ENCODE measurements at places on chromosomes 16 and 17.

DNA sequence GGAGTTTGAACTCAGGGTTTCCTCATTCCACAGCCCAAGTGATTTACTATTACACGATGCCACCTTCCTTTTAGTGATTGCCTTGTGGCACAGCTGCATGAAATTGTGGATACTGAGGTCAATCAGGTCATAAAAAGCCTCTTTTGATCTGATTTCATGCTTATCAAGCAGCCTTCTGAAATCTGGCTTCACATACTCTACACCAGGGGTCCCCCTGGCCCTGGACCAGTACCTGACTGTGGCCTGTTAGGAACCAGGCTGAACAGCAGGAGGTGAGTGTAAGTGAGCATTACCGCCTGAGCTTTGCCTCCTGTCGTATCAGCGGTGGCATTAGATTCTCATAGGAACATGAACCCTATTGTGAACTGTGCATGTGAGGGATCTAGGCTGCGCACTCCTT, 13.8 kb downstream of the SLFN5 start:
- DNase-seq: no peak

- DNase-seq: no peak
These were observed 1.3 kb downstream of the ATF7IP2 start for GRCh38 chr16:10387188-10387617.

- no peak for DNase-seq
These were observed 30.4 kb downstream of the RPH3AL start for GRCh38 chr17:322006-322780.

- no peak for DNase-seq
These were observed 485 bp upstream of the GDPD3 start for GRCh38 chr16:30113711-30114333.

- DNase-seq: no peak
These were observed 7.9 kb upstream of the KCNJ16 start for GRCh38 chr17:70067134-70067533.

- no peak for DNase-seq
These were observed 14.2 kb downstream of the SLX4 start for GRCh38 chr16:3597226-3597625.

- no peak for DNase-seq
These were observed 215.1 kb downstream of the TMEM114 start for GRCh38 chr16:8375232-8375587.

DNA sequence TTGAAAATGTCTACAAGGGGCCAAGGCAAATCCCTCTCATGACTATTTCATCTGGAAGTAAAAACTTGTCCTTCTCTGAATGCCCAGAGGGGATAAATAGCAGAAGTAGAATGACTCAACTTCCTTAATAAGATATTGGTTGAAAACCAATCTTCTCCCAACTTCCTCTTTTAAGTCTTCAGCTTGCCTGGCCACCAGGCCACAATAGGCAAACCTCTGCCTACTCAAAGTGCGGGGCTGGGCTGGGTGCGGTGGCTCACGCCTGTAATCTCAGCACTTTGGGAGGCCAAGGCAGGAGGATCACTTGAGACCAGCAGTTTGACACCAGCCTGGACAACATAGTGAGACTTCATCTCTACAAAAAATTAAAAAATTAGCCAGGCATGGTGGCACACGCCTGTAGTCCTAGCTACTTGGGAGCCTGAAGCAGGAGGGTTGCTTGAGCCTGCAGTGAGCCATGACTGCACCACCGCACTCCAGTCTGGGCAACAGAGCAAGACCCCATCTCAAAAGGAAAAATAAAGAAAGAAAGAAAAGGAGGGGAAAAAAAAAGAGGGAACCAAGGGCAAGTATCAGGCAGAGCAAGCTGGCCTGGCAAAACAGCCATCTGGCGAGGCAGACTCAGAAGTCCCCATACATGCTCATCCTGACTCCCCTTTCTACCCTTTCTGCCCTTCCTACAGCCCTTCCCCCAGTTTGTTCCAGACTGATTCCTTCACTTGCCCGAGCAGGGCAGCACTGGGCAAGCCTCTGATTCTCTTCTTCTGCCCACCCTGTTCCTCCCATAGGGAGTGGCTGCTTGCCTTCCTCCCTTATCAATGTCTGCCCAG, 20.6 kb downstream of the MAP3K14 start:
- DNase-seq: no peak

DNA sequence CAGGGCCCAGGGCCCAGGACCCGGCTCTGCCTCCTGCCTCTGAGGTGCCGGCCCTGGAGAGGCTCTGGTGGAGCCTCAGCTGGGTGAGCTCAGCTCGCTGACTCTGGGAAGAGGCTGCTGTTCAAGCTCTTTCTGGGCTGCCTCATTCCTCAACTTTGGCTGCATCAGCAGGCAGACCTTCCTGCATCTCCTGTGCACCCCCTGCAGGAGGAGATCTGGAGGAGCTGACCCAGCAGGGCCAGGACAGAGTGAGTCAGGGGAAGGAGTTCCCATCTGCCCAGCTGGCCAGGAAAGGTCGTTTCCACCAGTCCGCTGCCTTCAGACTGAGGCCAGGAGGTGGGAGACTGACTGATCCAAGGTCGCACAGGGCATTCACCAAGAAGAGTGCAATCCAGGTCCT, 10.7 kb downstream of the CRHR1 start:
- no peak for DNase-seq

DNA sequence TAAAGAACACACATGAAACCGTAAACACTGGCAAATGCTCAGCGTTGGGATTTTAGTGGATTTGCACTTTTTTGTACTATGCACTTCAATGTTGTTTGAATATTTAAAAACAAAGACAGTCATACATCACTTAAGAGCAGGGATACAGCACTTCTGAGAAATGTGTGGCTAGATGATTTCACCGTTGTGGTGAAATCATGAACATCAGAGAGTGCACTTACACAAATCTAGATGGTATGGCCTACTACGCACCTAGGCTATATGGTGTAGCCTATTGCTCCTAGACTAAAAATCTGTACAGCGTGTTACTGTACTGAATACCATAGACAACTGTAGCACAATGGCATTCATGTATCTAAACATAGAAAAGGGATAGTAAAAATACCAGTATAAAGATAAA, 37.6 kb upstream of the CNEP1R1 start:
- no peak for DNase-seq

- DNase-seq: no peak
These were observed 16.6 kb upstream of the CCL8 start for GRCh38 chr17:34302636-34303035.

DNA sequence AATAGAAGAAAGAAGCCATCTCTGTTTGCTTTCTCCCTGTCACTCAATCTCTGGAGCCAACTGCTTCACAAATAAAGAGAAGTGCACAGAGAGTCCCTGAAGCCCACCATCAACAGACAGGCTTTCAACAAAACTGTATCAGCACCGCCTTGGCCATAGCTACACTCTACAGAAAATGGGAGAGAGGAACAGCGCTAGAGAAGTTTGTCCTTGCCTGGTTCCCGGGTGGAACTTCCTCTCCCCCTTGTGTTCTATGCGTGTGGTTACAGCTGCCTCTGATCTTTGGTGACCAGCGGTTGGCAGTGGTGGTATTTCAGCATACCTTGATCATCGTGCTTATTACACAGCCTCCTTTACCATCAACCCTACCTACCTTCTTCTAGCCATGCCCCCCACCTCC, 91.4 kb upstream of the CCL2 start:
- DNase-seq: no peak

DNA sequence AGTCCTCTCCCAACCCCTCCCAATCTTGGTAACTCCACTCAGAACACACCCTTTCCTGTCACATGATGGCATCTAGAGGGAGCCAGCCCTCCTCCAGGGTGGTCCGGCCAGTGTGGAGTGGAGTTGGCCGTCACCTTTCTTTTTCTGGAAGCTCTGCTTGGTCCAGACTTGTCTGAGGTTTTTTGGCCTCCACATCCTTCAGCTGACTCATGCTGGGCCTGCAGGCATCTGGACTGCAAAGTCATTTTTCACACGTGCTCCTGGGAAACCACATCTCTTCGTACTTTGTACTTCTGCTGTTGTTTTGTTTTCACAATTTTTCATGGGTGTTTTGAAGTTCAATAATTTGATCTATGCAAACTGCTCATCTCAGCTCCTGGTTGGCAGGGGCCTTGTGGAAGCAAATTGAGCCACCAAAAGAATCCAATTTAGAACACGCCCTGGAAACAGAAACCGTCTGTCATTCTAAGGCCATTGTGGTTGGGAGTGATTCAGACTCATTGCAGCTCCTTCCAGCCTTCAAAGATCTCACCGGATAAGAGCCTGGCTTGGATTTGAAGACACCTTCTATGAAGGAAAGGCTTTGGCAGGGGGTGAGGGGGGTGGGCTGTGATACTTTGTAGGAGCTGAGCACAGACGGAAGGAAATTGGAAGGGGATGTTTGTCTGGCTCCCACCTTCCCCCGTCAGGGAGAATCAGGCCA, 42.4 kb upstream of the NF1 start:
- DNase-seq: no peak

GRCh38 chr16:21277045-21277926, 804 bp downstream of the CRYM start:
- DNase-seq: no peak

GRCh38 chr16:21338537-21339268, 60.6 kb upstream of the CRYM start:
- no peak for DNase-seq

DNA sequence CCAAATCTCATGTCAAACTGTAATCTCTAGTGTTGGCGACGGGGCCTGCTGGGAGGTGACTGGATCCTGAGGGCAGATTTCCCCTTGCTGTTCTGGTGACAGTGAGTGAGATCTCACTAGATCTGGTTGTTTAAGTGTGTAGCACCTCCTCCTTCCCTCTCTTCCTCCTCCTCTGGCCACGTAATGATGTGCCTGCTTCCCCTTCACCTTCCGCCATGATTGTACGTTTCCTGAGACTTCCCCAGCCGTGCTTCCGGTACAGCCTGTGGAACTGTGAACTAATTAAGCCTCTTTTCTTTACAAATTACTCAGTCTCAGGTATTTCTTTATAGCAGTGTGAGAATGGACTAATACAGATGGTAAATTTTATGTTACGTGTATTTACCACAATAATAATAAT, 49.2 kb downstream of the METTL16 start:
- DNase-seq: peak; percentile 57

DNA sequence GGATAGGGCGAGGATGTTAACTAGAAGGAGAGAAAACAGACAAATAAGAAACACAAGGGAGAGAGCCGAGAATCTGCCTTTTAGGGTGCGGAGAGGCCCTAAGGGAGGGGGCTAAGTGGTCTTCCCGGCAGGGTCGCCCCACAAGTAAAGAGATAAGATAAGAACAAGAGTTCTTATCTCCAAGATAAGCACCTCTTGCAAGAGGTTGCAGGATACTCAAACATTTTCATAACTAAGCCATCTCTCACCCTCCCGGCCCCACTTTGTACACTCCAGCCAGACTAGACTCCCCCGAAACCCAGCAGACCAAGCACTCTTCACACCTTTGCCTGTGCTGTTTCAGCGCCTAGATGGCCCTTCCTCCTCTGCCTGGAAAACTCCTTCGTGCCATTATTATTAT, 14.3 kb downstream of the ZNF319 start:
- no peak for DNase-seq

Data from NCI-H1694 (cell line).